ENCODE measurements at places on chromosomes 7 and 10. TPM values are rescaled to one million over a fixed set of nuclear protein-coding genes. Genes with fewer than 3 reads are reported as not detected.

- no peaks in the 10 kb centered on the region for H3K36me3 ChIP-seq
- peak overlapping the region; percentile 27 for H3K4me3 ChIP-seq
- no peaks in the 10 kb centered on the region for H3K4me1 ChIP-seq
Measured at GRCh38 chr10:75292794-75293445, 57.2 kb upstream of the COMTD1 start.

DNA sequence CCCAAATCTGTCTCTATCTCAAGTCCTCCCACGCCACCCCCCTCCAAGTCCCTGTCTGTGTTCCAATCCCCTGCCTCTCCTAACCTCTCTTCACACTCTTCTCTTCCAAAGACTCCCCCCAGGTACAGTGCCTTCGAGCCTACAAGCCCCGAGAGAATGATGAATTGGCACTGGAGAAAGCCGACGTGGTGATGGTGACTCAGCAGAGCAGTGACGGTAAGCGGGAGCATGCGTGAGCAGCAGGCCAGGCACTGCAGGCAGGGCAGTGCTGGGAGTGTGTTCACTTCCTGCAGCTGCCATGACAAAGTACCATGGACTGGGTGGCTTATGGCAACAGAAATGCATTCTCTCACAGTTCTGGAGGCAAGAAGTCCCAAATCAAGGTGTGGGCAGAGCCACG, 23.4 kb downstream of the ARHGEF5 start:
- no peak overlapping the region for H3K27ac ChIP-seq
- no peaks in the 10 kb centered on the region for H3K4me1 ChIP-seq
- no peak overlapping the region for H3K4me3 ChIP-seq

DNA sequence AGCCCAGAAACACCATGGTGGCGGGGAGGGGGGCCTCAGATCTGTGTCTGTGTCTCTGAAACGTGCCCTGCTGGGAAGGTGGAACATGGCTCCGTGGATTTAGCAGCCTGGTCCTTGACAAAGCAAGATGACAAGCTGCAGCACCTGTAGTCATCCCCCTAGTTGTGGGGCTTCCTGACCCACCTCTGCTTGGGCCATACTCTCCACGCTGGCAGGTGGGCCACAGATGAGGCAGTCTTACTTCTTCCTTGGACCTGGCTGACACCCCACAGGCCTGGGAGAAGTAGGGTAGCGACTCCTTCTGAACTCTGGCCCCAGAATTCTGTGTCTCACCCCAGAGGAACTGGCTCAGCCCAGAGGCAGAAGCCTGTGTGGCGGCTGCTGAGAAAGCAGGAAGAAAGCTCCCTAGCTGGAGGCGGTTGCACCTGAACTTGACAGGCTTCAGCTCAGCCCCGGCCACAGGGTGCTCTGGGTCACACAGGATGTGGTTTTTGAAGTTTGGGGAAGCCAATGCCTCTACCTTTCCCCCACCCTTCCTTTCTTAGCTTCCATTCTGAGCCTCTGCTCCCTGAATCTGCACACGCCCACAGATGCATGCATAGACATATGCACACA, 113.9 kb downstream of the ABLIM1 start:
- H3K27ac ChIP-seq, result peak overlapping the region; percentile 70
- H3K36me3 ChIP-seq, result no peaks in the 10 kb centered on the region
- H3K27me3 ChIP-seq, result no peaks in the 10 kb centered on the region
- peak; percentile 76 for DNase-seq
- H3K4me3 ChIP-seq, result peak overlapping the region; percentile 53

- no peak overlapping the region for H3K27ac ChIP-seq
- no peak for DNase-seq
- H3K27me3 ChIP-seq, result peaks cover 4% of the 10 kb centered on the region
- H3K36me3 ChIP-seq, result no peaks in the 10 kb centered on the region
- H3K4me3 ChIP-seq, result no peak overlapping the region
Measured at GRCh38 chr7:31699050-31699449, 12.0 kb downstream of the PPP1R17 start.

- H3K27ac ChIP-seq, result no peak overlapping the region
- H3K36me3 ChIP-seq, result no peaks in the 10 kb centered on the region
- H3K4me1 ChIP-seq, result peaks cover 55% of the 10 kb centered on the region
Measured at GRCh38 chr10:125023255-125023654, 81.3 kb downstream of the ZRANB1 start.

- no peaks in the 10 kb centered on the region for H3K4me1 ChIP-seq
- no peak overlapping the region for H3K4me3 ChIP-seq
- DNase-seq, result no peak
- peaks cover 21% of the 10 kb centered on the region for H3K27me3 ChIP-seq
Measured at GRCh38 chr10:121639416-121639815, 41.2 kb upstream of the FGFR2 start.

- H3K27ac ChIP-seq, result peak overlapping the region; percentile 93
- no peaks in the 10 kb centered on the region for H3K27me3 ChIP-seq
- H3K4me1 ChIP-seq, result peaks cover 45% of the 10 kb centered on the region
- peaks cover 8% of the 10 kb centered on the region for H3K36me3 ChIP-seq
- DNase-seq, result peak; percentile 81
- peak overlapping the region; percentile 99 for H3K4me3 ChIP-seq
Measured at GRCh38 chr10:87861566-87861952, 1.8 kb downstream of the KLLN start.

DNA sequence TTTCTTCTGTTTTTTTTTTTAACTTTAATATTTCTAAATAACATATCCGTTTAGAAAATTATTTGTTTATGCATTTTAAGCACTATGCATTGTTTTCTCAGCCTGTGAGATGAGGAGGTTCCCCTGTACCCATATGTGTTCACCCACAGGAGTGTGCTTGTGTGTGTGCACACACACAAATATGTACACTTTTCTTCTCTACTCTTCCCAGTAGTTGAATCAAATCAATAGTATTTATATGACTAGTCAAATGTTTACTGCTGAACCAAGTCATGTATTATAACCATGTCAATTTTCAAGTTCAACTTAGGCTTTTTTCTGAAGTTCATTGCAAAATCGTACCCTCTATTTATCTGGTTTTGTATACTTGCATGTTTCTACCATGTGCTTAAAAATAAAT, 37.3 kb downstream of the HDAC9 start:
- H3K36me3 ChIP-seq, result no peaks in the 10 kb centered on the region
- no peak for DNase-seq
- H3K4me1 ChIP-seq, result peaks cover 4% of the 10 kb centered on the region

DNA sequence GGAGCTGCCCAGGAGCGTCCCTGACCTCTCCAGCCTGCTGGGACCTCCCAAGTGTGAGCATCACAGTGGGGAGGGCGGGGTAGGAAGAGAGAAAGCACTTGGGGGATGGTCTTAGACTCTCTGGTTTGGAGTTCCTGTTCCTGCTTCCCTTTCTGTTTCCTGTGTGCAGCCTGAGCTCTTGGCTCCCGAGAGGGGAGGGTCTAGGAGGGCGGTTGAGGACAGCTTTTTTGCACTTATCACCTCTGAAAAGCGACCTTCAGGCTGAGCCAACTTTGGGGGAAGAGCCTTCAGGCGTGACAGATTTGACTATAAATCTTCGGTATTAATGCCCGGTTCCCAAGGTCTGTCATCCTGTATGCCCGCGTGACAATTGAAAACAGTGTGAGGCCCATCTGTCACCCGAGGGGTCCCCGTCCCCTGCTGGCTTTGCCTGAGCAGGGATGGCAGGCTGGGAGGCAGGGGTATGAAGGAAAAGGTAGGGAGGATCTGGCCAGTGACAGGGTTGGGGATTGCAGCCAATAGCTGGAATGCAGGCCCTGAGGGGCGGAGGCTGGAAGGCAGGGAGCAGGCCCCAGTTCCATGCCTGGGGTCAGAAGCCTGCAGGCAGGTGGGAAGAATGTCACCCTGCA, 78.6 kb downstream of the CDH23 start:
- peaks cover 14% of the 10 kb centered on the region for H3K27me3 ChIP-seq
- H3K4me1 ChIP-seq, result peaks cover 5% of the 10 kb centered on the region
- no peak for DNase-seq
- no peaks in the 10 kb centered on the region for H3K36me3 ChIP-seq
- H3K27ac ChIP-seq, result no peak overlapping the region

DNA sequence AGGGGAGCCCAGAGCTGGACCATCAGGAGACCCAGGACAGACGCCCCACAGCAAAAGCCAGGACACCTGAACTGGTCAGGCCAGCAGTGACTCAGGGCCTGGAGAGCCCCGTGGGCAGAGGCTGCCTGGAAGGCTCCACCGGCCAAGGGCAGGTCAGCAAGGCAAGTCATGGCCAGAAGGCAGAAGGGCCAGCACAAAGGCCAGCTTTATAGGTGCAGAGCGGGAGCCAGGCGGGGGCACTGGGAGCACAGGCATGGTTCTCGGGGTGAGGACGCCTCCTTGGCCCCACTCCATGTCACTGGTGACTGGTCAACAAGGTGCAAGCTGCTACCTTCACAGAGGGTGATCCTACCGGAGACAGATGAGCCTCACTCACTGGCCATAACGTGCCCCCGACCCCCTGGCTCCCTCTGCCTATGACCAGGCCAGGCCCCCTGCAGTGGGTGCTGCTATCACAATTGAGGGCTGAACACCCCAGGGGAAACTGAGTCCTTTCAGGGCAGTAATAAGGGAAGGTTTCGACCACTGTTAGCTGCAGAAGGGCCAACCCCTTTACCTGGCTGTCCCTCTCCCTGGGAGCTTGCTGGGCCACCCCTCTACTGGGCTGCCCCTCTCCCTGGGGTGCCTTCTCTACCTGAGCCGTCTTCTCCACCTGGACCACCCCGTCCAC, 317.4 kb downstream of the PTPRN2 start:
- H3K27me3 ChIP-seq, result no peaks in the 10 kb centered on the region
- no peaks in the 10 kb centered on the region for H3K4me1 ChIP-seq
- no peak overlapping the region for H3K27ac ChIP-seq

GRCh38 chr7:57216340-57216739, 84.1 kb upstream of the ZNF479 start:
- DNase-seq, result no peak
- H3K27me3 ChIP-seq, result no peaks in the 10 kb centered on the region
- no peaks in the 10 kb centered on the region for H3K4me1 ChIP-seq
- no peak overlapping the region for H3K4me3 ChIP-seq
- peaks cover 60% of the 10 kb centered on the region for H3K36me3 ChIP-seq

DNA sequence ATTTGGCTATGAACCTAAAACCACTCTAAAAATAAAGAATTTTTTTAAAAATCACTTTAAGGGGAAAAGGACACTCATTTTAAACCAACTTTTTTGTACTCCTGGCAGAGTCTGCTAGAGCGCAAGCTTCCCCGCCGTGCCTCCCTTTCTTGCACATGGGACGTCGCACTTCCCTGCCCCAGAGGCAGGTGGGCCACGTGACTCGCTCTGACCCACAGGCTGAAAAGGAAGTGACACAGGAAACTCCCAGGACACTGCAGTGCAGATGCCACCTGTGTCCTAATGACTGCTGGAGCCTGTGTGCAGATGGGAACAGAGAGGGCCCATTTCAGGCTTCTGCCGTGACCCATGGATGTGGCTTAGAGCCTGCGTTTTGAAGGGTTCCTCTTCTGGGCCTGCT, 142.1 kb upstream of the LANCL2 start:
- no peaks in the 10 kb centered on the region for H3K36me3 ChIP-seq
- no peaks in the 10 kb centered on the region for H3K4me1 ChIP-seq
- no peak overlapping the region for H3K27ac ChIP-seq
- no peak overlapping the region for H3K4me3 ChIP-seq

DNA sequence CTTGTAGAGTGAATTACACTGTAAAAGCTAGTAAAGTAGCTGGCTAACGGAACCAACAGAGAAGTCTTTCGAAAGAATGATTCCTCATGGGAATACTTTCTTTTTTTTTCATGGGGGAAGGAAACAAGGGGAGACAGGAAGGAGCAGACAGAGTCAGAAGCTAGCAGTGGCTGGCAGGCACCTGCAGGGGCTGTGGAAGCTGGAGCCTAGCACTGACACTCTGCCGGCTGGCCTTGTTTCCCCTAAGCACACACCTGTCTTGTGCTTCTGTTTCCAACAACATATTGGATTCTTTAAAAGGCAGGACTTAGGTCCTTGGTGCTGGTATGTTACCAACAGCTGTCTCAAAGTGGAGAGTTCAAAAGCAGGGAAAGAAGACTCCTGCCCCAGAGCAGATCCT, 24.7 kb downstream of the NOD1 start:
- no peaks in the 10 kb centered on the region for H3K27me3 ChIP-seq
- H3K4me3 ChIP-seq, result no peak overlapping the region
- H3K4me1 ChIP-seq, result no peaks in the 10 kb centered on the region
- no peaks in the 10 kb centered on the region for H3K36me3 ChIP-seq
- H3K27ac ChIP-seq, result no peak overlapping the region
- no peak for DNase-seq

DNA sequence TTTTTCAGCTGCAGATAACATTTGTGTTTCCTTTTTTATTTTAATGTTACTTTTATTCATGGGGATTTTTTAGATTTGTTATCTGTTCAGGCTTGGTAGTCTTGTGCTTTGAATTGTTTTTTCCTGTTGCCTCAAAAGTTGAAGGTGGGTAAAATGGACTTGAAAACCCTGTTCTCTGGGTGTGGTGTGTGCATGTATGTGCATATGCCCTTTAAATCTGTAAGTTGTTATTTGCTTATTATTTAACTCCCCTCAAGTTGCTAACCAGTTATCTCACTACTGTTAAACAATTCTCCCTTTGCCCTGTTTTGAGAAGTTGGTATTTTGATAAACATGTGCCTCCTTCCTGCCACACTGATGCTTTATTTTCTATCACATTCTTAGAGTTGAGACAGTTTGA, 30.6 kb downstream of the TSPAN14 start:
- H3K27ac ChIP-seq, result peak overlapping the region; percentile 92
- peak overlapping the region; percentile 69 for H3K4me3 ChIP-seq
- H3K36me3 ChIP-seq, result peaks cover 2% of the 10 kb centered on the region
- no peaks in the 10 kb centered on the region for H3K27me3 ChIP-seq

DNA sequence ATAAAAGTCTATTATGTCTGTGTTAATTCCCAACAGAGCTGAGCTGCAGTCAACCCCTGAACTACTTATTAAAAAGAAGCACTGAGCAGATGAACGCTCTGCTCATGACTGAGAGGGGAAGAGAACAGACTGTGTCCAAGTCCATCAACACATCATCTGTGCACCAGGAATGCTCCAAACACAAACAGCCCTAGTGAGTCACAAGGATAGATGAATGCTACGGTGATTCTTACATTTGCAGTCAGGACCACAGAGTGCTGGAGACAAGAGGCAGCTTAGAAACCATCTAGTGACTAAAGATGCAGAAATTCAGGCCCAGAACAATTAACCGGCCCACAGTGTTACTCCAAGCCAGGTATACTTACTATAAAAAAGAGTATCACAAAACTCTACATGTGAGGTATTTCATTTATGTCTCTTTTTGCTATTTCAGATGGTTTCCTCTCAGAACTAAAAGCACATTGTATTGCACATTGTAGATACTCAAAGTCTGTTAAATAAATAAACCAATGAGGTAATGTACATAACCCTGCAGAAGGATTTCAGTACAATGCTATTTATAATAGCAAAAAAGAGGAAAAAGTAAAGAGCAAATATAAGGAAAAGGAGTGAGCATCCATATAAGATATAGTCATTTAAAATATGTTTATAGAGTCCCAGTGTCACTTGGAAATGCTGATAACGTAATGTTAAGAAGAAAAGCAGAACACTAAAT, 159.2 kb downstream of the KCNMA1 start:
- H3K4me1 ChIP-seq, result no peaks in the 10 kb centered on the region
- peaks cover 2% of the 10 kb centered on the region for H3K27me3 ChIP-seq
- H3K4me3 ChIP-seq, result no peak overlapping the region
- no peaks in the 10 kb centered on the region for H3K36me3 ChIP-seq
- DNase-seq, result no peak

- H3K27ac ChIP-seq, result no peak overlapping the region
- no peaks in the 10 kb centered on the region for H3K4me1 ChIP-seq
- H3K27me3 ChIP-seq, result no peaks in the 10 kb centered on the region
- no peak for DNase-seq
- H3K36me3 ChIP-seq, result no peaks in the 10 kb centered on the region
Measured at GRCh38 chr10:61634746-61635145, 28.0 kb upstream of the CABCOCO1 start.

TRPV5 gene
- not detected for total RNA-seq

KCP gene
- total RNA-seq, result 1.1 TPM

PRSS2 gene
- not detected for total RNA-seq

LDB3 gene
- not detected for total RNA-seq

PARD3 gene
- total RNA-seq, result 0.56 TPM

HYAL4 gene
- not detected for total RNA-seq

GPC2 gene
- total RNA-seq, result 2.6 TPM

MACC1 gene
- total RNA-seq, result 5.5 TPM

SAP25 gene
- total RNA-seq, result 25.2 TPM

CRYGN gene
- total RNA-seq, result not detected

CC2D2B gene
- 1.2 TPM for total RNA-seq

All from natural killer cell treated with Interleukin-12 subunit alpha and Interleukin-12 subunit beta and Interleukin-15 and Interleukin-18, amount 100 ng/mL, for 72 hours (primary cell).